ENCODE measurements at places on chromosomes 6 and 20.

DNA sequence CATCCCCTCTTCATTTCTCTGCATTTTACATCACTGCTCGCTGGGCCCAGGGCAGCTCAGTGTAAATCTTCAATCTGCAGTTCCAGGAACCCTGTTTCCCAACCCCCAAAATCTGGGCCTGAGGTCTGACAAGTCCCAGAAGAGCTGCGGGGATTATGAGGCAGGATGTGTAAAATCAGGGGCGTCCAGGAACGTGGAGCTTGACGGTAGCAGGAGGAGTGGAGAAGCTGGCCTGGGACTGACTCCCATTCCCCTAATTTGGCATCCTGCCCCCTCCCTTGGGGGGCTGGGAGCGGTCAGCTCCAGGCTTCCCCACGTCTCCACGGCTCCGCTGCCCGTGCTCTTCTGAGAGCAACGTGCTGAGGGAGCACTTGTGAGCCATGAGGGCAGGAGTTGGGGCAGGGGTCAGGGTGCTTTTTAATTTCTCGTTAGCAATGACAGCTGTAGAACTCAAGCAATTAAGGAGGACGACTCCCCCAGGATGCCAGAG is 23.4 kb upstream of the VEGFA start:
- no peak for DNase-seq

- DNase-seq: no peak
Measured at GRCh38 chr20:32980131-32980941, 23.9 kb downstream of the SUN5 start.

GRCh38 chr6:131724114-131724513 is 13.3 kb upstream of the CTAGE9 start:
- no peak for DNase-seq

DNA sequence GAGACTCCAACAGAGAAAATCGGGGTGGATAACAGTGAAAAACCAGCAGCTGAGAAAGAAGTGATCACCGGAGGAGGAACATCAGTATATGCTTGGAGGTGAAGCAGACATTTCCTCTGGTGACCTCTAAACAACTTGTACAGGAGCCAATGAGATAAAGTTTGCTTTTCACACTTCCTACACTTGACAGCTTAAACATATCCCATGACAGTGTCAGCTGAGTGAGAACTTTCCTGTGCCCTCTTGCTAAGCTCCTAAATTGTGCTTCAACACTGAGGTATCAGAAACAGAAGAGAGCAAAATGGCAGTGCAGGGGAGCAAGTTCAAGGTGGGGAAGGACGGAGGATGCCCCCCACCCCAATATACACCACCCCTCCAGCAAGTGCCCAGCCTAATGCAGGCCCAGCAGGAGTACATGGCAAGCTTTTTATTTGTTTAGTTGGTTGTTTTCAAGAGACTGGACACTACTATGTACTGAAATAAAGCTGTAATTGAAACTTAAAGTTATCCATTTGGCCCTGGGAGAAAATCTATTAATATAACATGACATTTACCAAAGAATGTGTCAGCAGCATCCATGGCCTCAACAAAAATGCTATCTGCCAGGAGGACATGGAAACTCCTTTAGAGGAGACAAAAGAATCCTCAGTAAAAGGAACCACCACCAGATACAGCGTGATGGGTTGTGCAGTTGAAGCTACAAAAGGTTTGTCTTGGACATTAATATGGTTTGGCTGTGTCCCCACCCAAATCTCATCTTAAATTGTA is 540.2 kb downstream of the PRKN start:
- DNase-seq: no peak

DNA sequence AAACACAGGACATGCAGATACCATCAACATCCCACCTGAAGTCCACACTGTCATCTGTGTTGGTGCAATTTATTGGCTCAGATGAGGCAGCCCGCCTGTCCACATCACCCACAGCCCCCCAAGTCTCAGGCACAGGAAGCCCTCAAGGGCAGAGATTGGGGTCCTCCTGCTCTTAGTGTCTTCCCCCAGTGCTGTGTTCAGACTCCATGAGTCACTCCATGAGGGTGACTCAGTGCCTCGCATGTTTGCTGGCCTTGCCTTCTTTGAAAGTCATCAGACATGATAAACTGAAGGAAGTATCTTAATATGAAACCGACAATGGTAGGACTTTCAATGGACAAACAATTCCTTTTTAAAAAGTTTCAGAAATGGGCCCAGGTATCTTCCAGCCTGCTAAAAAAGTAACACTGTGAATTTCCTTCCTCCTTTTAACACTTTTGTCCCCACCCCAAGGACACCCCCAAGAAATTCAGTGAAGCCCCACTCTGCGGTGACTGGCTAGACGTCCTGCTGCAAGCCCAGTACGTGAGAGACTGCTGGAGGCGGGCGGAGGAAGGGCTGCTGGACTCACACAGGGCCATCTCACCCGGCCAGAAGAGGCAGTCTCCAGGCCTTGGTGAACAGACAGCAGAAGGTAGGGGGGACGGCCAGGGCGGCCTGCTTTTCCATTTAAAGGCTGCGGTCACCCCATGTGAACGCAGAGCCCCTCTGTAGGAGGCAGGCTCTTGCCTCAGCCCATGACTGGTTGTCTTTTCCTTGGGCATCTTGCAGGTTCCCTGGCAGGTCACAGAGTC is 43.0 kb upstream of the KCNK16 start:
- DNase-seq: no peak

- no peak for DNase-seq
Measured at GRCh38 chr6:53627391-53628218, 38.0 kb downstream of the KLHL31 start.

DNA sequence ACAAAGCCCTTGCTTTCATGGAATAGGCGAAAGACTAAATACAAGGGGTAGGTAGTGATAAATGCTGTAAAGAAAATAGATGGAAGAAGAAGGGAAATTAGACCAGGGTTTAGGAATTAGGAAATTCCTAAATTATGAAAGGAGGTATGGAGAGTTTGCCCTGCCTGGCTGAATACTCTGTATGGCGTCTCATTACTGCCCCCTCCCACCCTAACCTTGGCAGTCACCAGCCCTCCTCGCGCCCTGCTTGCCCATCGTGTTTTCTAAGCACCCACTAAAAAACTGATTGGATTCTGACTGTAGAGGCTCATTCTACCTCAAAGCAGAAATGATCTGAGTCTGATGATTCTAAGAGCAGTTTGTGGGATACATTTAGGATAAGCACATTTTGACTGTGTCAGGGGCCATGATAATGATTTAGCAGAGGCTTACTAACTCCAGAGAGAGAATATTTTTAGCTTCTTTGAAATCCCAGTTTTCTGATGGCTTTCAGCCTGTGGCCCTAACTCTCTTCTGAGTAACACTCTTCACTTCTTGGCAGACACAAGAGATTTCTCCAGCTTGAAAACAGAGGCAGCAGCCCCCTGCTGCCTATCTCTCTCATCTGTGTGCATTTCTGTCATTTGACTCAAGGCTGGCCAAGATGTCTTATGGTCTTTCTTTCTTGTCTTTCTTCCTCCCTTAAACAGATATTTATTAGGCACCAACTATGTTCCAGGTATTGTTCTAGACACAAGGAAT is 1.4 kb upstream of the CHD6 start:
- DNase-seq: no peak

DNA sequence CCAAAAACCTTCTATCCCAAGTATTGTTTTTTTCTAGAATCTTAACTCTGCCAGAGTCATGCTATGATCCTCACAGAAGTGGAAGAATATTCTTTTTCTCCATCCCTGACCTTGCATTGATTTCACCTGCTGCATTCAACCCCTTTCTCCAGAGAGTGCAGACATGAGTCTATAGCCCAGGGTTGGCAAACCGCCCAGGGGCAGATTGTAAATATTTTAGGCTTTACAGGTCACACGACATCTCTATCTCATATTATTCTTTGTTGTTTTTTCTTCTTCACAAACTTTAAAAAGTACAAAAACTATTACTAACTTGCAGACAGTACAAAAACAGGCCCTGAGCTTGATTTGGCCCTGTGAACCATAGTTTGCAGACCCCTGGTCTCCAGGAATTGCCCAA is 112.1 kb upstream of the ASF1A start:
- DNase-seq: no peak

DNA sequence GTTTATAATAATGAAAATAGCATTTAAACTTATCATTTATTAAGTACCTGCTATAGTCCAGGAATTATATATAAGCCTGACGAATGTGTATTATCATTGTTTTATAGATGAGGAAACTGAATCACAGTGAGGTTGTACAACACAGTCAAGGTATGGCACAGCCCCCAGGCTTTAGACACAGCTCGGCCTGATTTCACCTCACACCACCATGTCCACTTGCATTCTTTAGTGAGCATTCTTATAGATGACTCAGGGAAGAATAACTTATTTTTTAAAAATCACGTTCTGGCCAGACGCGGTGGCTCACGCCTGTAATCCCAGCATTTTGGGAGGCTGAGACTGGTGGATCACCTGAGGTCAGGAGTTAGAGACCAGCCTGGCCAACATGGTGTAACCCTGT is 289.0 kb downstream of the SYNE1 start:
- no peak for DNase-seq

GRCh38 chr6:152723398-152723797 is 25.7 kb downstream of the MYCT1 start:
- DNase-seq: no peak

GRCh38 chr6:111478749-111479148 is 4.3 kb downstream of the REV3L start:
- DNase-seq: no peak

GRCh38 chr6:102137859-102138258 is 744.4 kb downstream of the GRIK2 start:
- DNase-seq: no peak

GRCh38 chr6:152642578-152643375 is 5.6 kb upstream of the SYNE1 start:
- DNase-seq: no peak

GRCh38 chr20:3559637-3560036 is 88.8 kb downstream of the ATRN start:
- no peak for DNase-seq

DNA sequence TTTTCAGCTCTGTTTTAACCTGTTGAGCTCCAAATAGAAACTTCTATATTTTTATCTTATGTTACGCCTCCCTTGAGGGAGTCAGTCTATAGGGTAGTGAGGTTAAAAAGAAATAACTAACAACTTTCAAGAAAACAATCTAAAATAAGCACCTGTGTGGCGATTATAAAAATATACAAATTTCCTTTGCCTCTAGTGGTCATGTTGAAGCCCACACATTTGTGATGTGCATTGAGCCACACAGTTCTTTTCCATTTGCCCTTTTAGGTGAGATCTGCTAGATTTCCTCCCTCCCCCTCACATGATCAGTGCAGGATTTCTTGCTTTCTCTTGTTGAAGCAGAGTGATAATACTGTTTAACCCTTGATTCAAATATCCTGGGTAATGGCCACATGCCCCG is 84.2 kb downstream of the MYB start:
- no peak for DNase-seq

DNA sequence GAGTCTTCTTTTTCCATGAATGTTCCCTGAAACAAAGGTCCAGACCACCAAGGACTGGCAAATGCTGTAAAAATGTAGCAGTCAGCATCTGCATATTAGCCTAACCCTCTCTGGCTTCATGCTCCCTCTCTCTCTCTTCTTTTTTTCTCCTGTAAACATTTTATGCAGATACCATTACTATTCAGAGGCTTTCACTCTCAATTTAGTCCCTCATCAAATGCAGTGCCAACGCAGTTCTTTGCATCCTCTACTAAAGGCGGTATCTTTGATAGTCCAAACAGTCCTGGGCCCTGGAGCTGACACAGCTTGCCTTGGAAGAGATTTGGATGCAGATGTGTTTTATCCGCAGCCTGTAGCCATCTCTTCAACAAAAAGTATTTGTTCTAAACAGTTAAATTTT is 167.1 kb upstream of the MMS22L start:
- no peak for DNase-seq

- DNase-seq: no peak
Measured at GRCh38 chr6:106716966-106717365, 87.6 kb downstream of the QRSL1 start.

- no peak for DNase-seq
Measured at GRCh38 chr20:45592574-45593189, 13.6 kb upstream of the WFDC8 start.

DNA sequence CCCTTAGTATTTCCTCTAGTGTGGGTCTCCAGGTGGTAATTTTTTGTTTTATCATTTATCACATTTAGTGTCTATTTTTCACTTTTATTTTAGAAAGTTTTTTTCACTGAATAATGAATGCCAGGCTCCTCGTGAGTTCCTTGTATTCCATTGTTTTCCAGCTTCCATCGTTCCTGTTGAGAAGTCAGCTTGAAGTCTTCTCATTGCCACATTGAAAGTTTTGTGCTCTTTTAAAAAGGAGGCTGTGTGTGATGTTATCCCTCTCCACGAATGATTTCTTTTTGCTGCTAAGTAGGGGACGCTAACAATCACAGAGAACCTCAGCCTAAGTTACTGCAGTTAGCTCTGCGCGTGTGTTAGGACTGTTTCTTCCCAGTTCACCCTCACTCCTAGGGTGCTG is 194.5 kb downstream of the TAF4 start:
- no peak for DNase-seq

GRCh38 chr6:158518191-158519127 is 41.4 kb upstream of the TMEM181 start:
- peak; percentile 43 for DNase-seq

DNA sequence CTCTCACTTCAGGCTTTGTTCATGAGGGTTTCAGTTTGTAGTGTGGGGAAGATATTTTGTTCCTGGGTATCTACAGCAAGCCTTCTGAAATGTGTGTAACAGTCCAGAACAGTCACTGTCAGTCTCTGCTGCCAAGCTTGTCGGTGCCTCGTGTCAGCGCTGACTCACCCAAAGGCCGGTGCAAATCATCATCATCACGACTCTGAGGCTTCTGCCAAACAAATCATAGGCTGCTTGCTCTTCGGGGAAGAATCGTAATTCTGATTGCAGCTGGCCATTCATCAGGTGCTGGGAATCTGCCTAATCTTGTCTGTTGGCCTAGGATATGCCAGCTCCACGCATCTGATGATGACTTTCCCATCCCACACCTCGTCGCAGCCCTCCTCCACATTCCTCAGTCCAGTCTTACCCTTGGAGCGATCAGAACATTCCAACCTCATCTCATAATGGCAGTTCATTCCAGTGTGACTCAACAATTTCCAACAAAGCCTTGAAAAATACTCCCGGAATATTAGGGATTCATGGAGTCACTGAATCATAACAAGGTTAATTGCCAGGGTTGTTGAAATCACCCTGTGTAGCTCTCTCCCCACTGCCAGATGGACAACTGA is 40.9 kb downstream of the ALDH8A1 start:
- DNase-seq: peak; percentile 96

GRCh38 chr6:142478117-142478516 is 176.3 kb downstream of the ADGRG6 start:
- DNase-seq: no peak

GRCh38 chr20:58709703-58710039 is 17.1 kb downstream of the NPEPL1 start:
- no peak for DNase-seq

All from AG04450 (cell line).